ENCODE measurements at places on chromosomes 12 and 14.
A peak's percentile ranks its signal among the peaks of the same experiment; 100 is the strongest.

GRCh38 chr14:93994919-93995682, 2.0 kb upstream of the CCDC197 start:
- DNase-seq, result peak; percentile 87

DNA sequence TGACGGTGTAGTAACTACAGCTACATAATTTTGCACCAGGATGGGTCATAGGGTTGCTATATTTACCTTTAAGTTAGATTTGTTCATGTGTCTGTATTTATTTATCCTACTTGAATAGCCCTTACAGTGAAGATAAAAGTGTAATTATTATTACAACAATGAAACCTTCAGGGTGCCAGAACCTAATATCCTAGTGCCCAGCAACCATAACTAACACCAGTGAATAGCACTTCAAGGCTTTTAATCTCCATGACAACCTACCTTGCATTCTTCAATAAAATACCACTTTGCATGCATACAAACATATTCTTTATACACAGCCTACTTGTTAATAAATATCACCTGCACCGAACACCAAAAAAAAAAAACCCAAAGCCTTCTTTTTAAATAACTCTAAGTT, 58.7 kb upstream of the G2E3 start:
- no peak for DNase-seq

GRCh38 chr12:19402743-19403431, 36.4 kb upstream of the AEBP2 start:
- DNase-seq, result no peak

DNA sequence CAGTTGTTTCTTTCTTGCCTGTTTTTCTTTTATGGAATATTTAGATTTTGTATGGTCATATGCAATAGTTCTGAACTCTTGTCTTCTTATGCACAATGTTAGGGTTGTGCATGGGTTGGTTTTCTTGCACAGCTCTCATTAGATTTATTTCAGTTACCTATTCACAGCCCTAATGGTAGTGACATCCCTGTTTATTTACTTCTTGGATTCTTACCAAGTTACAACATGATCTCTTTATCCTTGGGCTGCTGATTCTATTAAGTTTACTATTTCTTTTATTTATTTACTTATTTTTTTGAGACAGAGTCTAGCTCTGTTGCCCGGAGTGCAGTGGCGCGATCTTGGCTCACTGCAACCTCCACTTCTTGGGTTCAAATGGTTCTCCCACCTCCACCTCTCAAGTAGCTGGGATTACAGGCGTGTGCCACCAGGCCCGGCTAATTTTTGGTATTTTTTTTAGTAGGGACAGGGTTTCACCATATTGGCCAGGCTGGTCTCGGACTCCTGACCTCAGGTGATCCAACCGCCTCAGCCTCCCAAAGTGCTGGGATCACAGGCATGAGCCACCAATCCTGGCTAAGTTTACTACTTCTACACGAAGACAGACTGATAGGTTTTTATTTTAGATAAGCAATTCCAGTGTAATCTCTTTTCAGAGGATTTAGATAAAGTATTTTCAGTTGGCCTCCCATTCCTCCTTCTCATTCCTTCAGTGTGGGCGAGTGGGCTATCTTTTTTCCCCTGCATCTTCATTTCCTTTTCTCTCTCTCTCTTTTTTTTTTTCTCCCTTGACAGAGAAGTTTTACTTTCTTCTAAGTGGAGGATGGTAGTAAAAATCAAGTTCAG, 395.1 kb upstream of the RGS6 start:
- DNase-seq, result no peak

GRCh38 chr12:38409511-38409910, 92.9 kb downstream of the ALG10B start:
- no peak for DNase-seq

DNA sequence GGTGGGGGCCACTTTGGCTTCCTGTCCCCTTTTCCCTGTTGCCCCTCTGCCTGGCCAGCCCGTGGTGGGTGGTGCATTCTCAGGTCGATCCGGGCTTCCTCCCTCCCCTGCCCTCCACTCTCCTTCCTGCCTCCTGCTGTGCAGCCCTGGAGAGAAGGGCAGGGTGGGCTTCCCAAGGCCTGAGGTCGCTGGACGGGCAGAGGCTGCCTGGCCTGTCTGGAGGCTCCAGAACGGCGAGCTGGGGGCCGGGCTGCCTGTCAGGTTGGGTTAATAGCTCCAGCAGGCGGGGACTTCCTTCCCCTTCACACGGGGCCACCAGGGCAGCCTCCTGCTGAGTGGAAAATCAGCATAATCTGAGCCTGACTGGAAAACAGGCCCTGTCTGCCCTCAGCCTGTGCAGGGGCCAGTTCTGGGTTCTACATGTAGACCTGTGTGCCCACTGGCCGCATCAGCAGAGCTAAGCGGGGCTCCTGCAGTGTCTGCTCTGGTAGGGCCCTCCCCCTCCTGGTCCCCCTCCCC, 11.3 kb downstream of the KIF26A start:
- DNase-seq, result no peak

GRCh38 chr12:109625131-109625559, 51.6 kb downstream of the MVK start:
- peak; percentile 75 for DNase-seq

DNA sequence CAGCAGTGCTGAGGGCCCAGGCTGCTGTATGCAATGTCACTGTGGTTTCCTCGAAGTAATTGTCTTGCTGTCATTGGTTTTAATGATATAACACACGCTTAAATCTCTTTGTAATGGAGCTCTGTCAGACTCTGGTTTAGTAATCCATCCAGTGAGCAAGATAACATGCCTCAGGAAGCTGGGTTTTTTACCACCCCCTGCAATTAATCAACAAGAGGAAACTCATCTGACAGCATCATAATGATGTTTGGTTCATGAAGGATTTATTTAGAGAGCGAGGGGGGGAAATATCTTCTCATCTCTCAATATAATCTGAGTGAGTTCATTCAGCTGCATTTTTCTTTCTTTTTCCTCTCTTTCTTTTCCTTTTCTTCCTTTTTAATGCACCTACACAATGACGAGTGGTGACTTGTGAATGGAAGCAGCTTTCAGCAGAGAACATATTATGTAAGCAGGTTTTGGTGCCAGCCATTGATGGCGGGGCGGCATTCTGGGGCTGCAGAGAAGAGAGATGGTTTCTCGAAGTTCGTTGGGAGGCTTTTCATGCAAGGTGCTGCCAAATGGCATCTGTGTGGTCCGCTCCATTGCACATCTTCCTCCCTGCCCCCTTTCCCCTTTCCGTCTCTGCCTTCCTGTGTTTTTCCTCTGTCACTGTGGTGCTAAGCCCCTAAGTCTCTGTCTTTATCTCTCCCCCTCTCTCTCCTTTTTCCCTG, 6.7 kb downstream of the RPH3A start:
- no peak for DNase-seq

- no peak for DNase-seq
Measured at GRCh38 chr12:131507881-131508280, 203.0 kb upstream of the SFSWAP start.

- peak; percentile 54 for DNase-seq
Measured at GRCh38 chr14:54981698-54982097, 45.2 kb downstream of the WDHD1 start.

DNA sequence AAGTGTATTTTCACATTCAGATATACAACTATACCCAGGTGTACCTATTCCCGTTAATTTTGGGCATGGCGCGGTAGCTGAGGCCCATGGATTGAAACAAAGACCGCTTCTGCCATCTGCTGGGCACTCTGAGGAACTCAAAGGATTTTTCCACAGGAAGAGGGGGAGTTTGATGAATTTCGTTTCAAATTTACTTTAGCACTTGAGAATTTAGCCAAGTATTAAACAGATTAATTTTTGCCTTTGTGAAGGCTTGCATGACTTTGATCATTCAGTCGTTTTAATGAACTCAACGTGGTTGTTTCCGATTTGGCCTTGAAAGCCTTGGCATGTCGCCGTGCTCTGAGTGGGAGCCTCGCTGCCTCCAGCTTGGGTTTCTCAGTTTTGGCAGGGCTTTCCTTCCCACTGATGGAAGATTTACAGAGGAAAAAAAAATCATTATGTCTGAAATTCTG, 153.2 kb upstream of the DDHD1 start:
- peak; percentile 59 for DNase-seq

DNA sequence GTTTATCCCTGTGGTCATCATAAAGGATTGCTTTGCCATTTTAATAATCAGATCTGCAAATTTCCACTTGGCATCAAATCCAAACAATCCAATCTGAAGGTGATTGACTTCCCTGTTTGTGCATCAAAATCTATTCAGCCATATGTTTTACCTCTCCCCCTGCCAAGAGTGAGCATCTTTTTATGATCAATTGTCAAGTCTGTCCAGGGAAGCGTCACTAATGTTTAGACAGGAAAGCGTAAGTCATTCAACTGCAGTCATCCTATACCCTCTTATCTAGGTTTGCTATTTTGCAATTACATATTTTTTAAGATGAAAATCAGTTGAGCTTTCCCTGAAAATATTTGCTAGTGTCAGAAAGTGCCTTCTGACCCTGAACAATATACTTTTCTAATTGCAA, 1224.1 kb upstream of the SEL1L start:
- no peak for DNase-seq

DNA sequence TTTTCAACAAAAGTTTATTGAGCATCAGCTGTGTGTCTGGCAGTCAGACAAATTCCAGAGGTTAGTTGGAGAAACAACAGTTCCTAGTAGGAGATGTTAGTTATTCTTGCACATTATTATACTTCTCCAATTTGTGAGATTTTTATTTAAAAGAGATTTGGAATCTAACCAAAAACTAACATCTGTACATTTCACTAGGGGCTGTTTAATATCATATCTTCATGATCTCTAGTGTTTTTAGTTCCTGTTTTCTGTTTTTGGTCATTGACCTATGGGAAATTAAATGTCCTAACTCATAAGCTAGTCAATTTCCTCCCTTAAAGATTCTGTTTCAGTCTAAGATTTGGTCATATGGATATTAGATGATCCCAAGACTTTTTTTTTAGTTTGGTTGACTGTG, 34.1 kb upstream of the KLHDC2 start:
- DNase-seq, result no peak

- DNase-seq, result peak; percentile 15
Measured at GRCh38 chr12:51528852-51529650, 62.0 kb upstream of the SCN8A start.

GRCh38 chr12:7444537-7444936, 584 bp upstream of the CD163L1 start:
- no peak for DNase-seq

GRCh38 chr12:119840582-119840981, 36.5 kb downstream of the CIT start:
- DNase-seq, result no peak

DNA sequence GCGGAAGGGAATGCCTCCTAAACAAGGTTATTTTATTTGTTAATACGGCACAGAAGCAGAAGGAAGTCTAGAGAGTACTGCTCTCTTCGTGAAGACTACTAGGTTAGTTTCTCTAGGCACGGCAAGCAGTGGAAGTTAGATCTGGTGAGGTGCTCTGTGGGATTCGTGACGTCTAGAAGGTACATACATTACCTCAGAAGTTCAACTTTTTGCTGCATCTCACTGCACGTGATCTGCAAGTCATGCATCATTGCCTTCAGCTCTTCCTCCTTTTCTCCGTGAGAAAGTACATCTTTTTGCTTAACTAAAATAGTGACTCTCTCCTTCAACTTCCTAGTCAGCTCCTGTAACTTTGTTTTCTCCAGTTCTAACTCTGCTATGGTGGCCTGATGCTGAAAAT, 74.7 kb downstream of the NIN start:
- DNase-seq, result no peak

- DNase-seq, result no peak
Measured at GRCh38 chr14:100293497-100294212, 12.6 kb downstream of the SLC25A29 start.

GRCh38 chr14:78985668-78986381, 815.7 kb downstream of the NRXN3 start:
- no peak for DNase-seq

GRCh38 chr12:19138551-19138950, 9.0 kb downstream of the PLEKHA5 start:
- peak; percentile 99 for DNase-seq

DNA sequence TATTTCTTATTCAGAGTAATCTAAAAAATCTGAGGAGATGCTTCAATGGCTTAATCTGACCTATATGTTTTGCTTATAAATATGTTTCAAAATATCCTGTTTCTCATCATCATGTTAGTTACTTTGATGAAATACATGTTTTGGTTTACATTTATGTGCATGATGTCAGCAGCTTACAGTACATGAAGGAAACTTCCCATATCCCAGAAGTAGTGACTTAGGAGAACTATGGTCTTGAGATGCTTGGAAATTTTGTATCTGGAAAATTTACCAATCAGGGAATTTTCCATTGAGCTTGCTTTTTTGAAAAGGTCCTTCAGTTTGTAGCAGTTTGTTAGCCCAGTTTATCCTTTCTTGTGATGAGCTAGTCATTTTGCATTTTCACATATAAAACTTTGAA, 73.3 kb downstream of the RASSF8 start:
- DNase-seq, result no peak

DNA sequence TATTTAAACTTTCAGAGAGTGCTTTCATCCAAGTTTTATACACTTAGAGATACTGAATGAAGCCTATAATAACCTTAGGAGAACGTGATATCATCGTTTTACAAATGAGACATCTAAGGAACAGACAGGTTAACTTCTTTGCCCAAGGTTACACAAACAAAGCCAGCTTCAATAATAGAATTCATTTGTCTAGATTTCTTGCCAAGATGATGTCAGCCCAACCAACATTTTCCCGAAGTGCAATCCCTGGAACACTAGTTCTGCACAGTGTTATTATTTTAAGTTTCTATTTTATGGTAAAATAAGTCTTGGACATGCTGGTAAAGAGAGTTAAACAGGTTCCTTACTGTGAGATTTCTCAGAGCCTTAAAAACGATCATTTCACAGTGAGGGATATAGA, 174.6 kb downstream of the SLC25A21 start:
- DNase-seq, result no peak

GRCh38 chr12:96237035-96237434, 42.9 kb downstream of the ELK3 start:
- DNase-seq, result no peak

- DNase-seq, result no peak
Measured at GRCh38 chr14:51507511-51507905, 144.2 kb upstream of the FRMD6 start.

DNA sequence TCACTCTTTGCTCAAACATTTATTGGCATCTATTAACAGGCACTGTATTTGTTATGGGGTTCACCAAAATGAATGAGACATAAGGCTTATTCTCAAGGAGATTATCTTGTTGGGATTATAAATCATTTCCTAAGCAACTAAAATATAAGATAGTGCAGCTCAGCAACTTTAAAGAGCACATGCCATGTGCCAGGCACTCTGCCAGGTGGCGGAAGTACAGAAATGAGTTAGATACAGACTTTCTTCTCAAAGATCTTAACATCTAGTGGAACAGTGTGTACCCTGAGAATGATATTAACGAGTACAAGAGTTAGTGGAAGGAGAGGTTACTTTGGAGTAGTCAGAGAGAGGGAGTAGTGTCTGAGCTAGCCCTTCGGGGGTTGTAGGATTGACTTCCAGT, 28.4 kb upstream of the TOMM20L start:
- no peak for DNase-seq

- DNase-seq, result no peak
Measured at GRCh38 chr12:86373813-86374212, 117.6 kb upstream of the MGAT4C start.

DNA sequence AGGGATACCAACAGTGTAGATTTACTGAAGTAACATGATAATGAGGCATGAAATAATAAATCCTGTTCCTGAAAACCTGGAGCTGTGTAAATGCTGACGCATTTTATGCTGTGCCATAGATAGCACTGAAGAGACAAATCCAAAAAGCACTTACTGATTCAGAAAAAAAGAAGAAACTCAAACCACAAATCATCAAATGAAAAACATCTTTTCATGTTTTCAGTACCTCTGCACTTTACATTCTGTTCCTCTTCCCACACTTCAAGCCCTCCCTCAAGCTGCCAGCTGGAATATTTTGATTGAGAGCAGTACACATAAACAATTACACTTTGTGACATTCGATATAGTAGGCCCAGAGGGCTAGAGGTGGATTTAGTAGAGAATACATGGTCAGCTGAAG, 362.3 kb downstream of the NAV3 start:
- DNase-seq, result no peak
